ENCODE measurements at places on chromosomes 4 and X.

DNA sequence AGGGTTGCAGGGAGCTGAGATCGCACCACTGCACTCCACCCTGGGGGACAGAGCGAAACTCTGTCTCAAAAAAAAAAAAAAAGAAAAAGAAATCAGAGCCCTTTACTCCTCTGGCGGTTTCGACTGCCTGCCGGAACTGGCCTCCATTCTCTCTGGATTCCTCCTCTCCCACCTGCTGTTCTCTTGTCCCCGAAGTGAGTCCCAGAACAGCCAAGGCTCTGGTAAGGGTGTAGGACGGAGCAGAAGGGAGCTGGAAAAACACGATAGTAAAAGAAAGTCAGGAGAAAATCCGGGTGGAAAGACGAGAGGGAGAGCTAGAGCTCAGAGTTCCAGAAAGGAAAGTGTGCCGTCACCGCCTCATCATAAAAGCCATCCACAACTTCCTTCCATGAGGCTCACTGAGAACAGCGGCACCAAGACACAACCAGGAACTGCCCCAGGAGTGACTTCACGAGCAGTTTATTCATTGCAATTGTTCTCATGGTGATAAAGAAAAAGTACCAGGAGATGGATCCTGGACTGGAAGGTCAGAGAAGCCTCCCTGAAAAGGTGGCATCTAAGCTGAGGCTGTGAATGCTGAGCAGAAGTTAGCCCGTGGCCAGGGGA, 12.3 kb downstream of the TLR3 start:
- DNase-seq = no peak

- no peak for DNase-seq
Measured at GRCh38 chr4:145589916-145590702, 29.1 kb upstream of the MMAA start.

DNA sequence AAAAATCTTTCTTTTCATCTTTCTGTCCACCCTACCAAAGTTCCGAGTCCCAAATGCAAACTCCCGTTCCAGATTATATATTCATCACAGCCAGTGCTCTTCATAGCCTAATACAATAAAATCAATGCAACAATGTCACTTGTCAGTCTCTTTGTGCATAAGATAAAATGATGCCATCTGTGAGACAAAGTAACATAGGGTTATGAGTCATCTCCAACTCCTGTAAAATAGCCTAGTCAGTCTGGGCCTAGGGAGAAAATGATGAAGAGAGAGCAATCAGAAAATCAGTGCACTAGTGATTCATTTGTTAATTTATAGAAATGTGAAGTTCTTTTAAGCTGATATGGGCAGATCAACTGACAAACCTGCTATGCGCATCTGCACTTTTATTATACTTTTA, 689.1 kb upstream of the DIAPH2 start:
- DNase-seq = no peak

- DNase-seq = peak; percentile 46
Measured at GRCh38 chr4:1360423-1361283, 13.6 kb downstream of the UVSSA start.

- DNase-seq = no peak
Measured at GRCh38 chr4:71107726-71108125, 114.3 kb downstream of the DCK start.

DNA sequence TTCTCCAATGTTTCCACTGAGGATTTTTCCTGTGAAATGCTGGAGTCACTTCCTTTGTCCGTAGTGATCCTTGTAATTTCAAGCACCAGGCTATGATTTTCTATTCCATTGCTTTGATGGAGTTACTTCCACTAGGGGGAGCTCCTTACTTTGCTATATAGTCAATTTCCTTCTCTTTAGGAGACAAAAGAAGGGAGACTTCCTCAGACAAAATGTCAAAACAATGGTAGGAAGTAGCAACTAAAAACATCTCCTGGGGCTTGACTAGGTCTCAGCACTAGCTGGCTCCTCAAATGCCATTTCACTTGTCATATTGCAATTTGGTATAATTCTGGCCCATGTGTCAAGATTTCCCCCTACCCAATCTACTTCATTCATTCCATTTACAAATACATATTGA, 24.1 kb downstream of the ZCCHC12 start:
- peak; percentile 20 for DNase-seq

GRCh38 chr4:14887842-14888433, 114.3 kb upstream of the CPEB2 start:
- no peak for DNase-seq

DNA sequence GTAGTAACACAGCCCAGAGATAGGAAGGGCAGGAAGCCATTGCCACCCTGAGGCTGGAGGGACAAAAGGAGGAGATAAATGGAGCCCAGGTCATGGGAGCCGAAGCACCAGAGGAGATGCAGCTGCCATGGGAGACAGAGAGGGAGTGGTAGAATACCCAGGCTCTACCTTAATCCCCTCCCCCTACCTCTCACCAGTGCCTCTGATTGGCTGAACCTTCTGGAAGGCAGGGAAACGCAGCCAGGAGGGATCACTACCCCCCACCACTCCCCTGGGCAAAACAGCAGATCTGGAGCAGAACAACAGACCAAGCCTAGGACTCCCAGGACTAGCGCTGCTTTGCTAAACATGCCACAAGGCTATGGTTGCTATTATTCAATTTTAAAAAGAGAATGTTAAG, 114.2 kb downstream of the ZNF827 start:
- no peak for DNase-seq

DNA sequence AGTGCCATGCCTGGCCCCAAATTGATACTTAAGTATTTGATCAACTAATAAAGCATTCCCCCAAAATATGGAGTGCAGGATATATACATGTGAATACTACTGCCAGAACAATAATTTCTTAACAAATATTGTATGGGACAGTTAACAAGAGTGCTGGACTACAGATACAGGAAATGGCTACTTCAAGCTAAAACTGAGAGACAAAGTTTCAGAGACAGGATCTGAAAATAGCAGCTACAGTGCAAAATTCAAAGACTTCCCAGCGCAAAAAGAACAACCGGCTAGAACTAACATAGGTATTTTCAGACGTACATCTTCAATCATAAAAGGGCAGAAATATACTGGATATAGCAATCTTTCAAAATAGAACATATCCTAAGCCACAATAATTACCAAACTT, 6.3 kb downstream of the ATRX start:
- DNase-seq = no peak

DNA sequence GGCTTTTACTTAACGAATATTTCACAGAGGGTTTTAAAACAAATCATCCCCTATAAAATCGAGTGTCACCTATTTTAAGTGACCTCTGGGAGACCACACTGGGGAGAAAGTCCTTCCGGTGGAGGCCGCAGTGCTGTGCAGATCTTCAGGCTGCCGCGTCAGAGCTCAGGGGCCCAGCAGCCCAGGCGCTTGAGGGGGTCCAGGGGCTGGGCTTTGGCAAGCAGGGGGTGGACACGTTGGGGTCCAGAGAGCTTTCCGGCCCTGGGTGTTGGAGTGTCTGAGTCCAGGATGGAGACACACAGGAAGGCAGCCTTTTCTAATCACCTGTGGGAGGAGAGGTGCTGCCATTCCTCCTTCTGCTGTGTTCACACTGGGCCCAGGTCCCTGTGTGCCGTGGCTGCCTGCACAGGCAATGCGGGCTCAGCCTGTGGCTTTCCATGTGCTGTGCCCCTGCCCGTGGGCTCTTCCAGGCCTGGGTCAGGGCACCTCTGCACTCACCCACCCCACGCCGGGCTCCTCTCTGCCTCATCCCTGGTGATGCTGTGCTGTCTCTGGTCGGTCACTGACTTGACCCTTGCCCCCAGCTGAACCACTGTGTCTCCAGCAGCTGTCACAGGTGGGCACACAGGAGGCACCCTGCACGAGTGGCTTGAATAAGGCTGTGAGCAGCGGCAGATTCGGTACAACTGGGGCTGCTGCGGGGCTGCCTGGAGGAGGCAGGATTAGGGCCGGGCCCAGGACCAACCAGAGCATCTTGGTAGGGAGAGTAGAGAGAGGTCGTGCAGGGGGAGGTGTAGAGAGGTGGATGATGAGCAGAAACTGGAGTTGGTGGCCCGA, 10.0 kb downstream of the HTRA3 start:
- no peak for DNase-seq

DNA sequence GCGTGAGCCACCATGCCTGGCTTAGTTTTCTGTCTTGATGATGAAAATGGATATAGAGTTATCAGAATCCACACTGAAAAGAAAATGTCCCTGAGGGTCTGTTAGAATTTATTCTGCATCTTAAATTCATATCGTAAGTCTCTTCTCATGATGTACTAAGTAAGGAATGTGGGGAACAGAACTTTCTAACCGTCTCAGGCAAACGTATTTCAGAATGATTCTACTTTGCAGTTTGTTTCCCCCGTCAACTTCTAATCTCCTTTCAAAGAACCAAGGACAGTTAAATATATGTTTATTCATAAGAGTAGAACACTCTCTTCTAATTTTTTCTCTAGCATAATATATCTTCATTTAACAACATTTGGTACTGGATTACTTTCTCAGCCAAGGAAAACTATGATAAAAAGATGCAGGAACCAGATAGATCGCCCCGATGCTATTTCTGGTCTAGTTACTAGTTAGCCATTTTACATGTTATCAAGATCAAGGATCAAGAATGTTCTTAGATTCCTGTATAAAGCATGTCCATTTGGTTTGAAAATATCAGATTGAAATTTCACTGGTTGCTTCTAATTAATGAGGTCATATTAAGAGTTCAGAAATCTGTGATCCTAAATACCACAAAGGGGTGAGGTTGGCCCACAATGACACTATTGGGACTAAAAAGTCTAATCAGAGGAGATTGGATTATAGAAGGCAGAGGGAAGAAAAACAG, 49.5 kb downstream of the METTL14 start:
- no peak for DNase-seq
